ENCODE measurements at places on chromosomes 11 and 22. TPM values are rescaled to one million over a fixed set of nuclear protein-coding genes. Genes with fewer than 3 reads are reported as not detected.

DNA sequence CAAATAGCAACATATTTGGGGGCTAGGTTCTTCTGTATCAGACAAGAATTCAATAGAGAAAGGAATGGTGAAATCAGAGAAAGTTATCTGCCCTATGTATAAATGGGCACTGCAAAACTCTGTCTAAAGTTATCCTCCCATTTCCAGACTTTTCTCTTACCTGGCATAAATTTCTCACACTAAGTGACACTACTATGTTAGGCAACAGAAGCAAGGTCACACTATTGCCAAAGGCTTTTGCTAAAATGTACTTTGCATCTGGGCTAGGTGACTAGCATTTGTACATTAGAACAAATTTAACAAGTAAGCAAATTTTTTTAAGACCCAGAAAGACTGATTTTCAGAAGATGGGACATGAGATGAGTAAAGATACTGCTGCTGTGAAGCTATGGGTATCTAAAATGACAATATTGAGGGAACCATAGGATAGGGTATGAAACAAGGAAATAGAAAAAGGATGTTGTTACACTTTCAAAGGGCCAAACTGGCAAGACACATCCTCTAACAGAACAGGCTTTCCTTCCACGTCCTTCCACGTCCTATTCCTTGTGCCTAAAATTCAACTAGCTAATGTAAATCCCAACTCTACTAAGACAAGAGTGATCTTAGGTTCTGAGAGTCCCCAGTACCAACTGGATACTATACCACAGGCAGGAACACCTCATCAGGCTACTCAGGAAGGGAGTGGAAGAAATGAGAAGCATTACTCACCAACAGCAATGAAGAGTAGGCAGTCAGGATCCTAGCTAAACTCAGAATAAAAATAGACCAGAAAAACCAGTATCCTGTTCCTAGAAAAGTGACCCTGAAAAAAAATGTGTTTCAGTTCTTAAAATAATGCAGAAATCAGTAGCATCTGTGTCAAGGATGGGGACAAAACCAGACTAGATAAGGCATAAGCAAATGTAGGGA lies 22.6 kb downstream of the GDPD4 start:
- peak; percentile 30 for DNase-seq

GRCh38 chr11:121936370-121936769 lies 179.6 kb downstream of the BLID start:
- peak; percentile 56 for DNase-seq

DNA sequence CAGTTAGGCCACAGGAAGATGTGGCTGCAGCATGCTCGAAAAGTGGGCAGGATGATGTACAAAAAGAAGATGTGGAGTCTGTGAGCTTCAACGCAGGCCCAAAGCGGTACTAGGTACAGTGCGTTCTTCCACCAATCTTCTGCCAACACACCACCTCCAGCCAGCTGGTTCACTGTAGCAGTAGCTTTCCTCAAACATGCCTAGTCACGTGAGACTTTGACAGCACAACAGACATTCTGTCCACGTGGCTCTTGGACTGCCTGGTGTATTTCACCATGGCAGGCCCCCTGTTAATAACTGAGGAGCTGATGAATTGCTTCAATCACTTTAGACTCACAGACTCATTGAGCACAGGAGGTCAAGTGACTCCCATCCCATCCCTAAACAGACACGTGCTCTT lies 14.1 kb downstream of the SYN3 start:
- DNase-seq, result no peak

GRCh38 chr11:115505175-115505574 lies 960 bp upstream of the CADM1 start:
- no peak for DNase-seq

GRCh38 chr11:88301488-88302140 lies 35.9 kb downstream of the CTSC start:
- DNase-seq, result peak; percentile 39

GRCh38 chr22:17972385-17973191 lies 51.8 kb downstream of the MICAL3 start:
- DNase-seq, result peak; percentile 89

DNA sequence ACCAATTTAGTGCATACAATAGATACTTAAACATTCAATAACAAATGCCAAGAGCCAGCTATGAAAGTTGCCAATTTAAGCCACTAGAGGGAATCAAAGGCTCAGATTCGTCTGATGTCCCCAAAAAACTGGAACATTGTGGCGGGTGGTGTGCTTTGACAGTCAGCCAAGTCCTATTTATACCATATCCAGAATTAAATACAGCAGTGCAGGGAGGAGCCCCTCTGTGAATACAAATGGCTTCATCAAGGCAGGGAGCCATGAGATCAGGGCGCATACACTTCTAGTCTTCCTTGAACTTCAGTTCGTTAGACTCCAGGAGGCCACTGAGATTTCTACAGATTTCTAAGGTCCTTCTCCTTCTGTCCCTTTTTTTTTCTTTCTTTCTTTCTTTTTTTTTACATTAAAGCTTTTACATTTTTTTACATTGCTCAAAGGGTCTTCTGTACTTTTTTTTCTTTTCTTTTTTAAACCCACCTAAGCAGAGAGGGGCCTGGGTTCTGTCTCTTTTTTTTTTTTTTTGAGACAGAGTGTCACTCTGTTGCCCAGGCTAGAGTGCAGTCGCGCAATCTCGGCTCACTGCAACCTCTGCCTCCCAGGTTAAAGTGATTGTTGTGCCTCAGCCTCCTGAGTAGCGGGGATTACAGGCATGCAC lies 41.5 kb upstream of the HSPA8 start:
- peak; percentile 91 for DNase-seq

GRCh38 chr11:58654908-58655296 lies 32.4 kb downstream of the CNTF start:
- DNase-seq, result no peak

DNA sequence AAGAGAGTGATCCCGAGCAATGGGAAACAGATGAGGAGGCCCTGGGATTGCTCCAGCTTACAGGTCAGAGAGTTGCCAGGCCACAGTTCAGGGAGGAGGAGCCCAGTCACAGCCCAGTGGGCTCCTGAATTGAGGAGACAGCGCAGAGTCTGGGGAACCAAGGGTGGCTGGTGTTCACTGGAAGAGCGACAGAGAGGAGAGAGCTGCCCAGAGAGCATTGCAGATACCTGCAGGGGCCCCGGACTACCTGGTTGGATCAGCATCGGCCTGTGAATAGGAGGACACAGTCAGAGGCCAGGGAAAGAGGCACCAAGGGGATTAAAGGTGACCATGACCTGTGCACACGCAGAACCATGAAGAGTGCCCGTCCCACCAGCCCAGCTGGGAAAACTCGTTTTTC lies 648.6 kb downstream of the TBC1D22A start:
- DNase-seq, result no peak

GRCh38 chr11:30635401-30635989 lies 49.3 kb upstream of the MPPED2 start:
- DNase-seq, result no peak

GRCh38 chr11:33769542-33769941 lies 4.8 kb downstream of the FBXO3 start:
- no peak for DNase-seq

GRCh38 chr11:18721561-18722292 lies 4.3 kb downstream of the IGSF22 start:
- peak; percentile 37 for DNase-seq

- DNase-seq, result peak; percentile 41
Measured at GRCh38 chr11:8019314-8020243, 32.4 kb downstream of the EIF3F start.

DNA sequence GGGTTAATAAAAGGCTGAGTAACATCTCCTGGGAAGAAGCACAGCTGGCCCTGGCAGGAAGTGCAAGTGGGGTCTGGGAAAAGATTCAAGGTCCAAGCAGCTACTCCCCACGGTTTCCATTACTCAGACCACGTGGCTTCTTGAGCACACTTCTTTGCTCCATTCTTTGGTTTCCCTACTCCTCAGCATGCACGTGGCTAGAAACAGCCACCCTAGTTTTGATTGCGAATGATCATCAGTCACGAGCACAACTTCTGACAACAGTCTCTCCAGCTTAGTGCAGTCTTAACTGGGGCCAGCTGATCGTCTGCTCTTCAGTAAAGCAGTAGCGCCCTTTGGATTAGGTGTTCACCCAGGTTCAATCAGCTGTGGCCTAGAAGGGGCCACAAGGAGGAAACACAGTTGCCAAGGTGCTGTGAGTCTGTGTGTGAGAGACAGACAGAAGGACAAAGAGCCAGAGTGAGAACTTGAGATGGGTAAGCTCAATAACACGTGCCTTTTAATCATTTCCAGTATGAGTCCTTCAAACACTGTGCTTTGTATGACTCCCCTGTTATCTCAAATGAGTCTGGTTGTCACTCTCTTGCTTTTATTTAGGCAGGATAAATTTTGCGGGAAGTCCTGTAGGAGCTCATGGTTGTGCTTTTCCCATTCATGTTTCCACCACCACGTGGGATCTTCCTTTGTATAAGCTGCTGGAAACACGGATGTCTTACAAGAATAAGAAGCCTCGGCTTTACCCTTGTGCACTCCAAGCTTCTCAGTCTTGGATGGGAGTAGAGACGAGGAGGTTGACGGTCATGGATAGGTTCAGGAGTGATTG lies 901 bp upstream of the PARVA start:
- peak; percentile 84 for DNase-seq

DNA sequence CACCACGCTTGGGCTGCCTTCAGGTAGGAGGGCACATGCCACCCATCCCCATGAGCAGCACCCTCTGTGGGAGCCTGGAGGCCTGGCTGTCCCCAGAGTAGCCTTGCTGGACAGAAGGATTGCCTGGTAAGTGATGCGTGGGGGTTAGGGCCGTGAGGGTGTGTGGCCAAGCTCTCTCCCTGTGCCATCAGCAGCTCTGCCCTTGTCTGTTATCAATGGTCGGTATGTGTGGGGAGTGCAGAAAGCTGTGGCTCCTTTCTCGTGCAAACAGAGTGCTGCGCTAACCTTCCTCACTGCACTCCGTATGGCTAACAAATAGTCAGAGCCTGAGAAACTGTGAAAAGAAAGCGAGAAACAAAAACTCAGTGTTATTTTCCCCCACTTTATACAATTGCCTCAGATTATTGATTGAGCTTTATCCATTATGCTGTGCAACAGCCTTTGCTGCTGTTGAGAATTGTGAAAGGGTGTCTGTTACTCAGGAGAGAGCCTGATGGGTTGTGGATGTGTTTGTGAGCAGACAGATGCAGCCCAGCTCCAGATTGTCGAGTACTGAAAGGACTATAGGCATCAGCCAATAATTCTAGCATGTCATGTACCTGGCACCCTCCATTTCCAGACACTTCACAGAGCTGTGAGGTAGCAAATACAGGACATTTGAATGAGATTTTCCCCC lies 432.2 kb downstream of the NTM start:
- DNase-seq, result no peak

GRCh38 chr11:10927538-10927937 lies 69.7 kb upstream of the ZBED5 start:
- no peak for DNase-seq

DNA sequence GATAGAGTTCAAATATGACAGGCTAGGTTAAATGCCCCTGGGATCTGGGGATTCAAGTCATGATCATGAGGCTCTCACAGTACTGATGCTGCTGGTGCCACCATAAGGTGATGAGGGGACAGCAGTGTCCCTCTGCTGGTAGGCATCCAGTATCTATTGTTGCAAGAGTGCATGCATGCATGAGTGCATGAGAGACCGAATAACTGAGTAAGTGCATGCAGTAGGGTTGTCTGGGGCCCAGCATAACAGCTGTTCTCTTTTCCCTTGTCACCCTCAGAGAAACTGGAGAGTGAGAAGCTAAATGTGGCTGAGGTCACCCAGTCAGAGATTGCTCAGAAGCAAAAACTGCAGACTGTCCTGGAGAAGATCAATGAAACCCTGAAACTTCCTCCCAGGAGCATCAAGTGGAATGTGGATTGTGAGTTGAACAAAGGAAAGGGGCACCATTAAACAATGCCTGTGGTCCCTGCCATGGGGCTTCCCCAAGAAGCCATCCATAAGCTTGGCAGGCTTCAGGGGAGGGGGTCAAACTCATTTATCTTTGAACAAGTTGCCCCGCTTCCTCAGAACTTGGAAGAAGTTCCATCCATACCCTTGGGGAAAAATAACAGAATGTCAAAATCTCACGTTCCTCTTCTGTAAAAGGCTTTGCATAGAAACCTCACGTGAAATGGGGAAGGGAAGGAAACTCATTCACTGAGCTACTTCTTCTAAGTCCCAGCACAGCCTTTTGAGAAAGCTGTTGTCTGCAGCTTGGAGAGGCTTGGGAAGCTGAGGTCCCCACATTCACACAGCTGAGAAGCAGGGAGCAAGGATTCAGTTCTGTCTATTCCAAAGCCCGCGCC lies 119.0 kb downstream of the PARVA start:
- DNase-seq, result no peak

- DNase-seq, result no peak
Measured at GRCh38 chr11:121063728-121064127, 37.3 kb upstream of the TECTA start.

GRCh38 chr11:32316858-32317642 lies 118.3 kb downstream of the WT1 start:
- DNase-seq, result no peak

DNA sequence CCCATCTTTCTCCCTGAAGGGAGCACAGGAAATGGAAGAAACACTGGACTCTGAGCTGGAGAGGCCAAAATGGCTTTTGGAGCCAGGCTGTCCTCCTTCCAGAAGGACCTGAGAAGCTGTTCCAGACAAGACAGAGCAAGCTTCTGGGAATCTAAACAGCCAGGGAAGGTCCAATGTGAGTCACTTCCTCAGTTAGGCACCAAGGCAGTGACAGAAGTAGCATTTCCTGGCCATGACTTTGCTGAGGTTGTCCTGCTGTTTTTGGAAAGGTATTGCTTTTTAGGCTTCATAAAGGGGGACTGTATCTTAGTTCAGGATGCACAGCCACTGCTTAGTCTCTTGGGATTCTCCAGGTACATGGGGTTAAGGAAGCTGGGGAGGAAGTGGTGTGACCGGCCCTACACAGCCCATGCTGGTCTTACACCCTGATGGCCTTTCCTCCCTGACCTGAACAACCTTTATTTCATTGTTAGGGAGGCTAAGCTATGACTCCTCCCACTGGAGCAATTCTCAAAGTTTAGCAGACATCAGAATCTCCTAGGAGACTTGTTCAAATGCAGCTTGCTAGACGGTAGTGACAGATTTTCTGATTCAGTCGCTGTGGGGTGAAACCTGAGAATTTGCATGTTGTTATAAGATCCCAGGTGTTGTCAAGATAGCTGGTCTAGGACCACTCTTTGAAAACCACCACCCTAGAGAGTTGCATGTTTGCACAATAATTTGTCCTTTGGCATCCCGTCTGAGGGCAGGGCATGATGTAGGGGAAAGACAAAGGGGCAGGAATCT lies 6.8 kb upstream of the INSC start:
- DNase-seq, result no peak

DNA sequence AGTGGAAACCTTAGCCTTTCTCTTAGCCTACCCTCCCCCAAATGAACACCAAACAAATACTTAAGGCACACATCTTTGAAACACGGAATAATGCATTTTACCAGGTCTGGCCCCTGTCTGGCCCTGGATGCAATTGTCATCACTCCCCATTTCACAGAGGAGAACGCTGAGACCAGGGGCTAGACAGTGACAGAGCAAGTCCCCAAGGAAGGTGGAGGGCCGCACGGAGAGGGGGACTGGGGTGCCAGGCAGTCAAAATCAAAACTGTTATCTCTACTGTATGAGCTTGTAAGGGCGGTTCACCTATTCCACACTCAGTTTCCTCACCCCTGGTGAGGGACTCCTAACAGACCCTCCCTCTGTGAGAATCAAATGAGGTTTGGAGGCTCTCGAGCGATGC lies 414.2 kb downstream of the SOX6 start:
- no peak for DNase-seq

GRCh38 chr11:10606536-10607208 lies 38.2 kb upstream of the LYVE1 start:
- DNase-seq, result peak; percentile 37

The DDI1 gene
- total RNA-seq, result not detected

The PAX6 gene
- 0.63 TPM for total RNA-seq

The RASL10A gene
- not detected for total RNA-seq

The MIOX gene
- total RNA-seq, result not detected

The SLC17A6 gene
- not detected for total RNA-seq

The ALG8 gene
- total RNA-seq, result 56.6 TPM

All from fibroblast of the aortic adventitia (primary cell).